NCI-H446 (cell line): ENCODE measurements at places on chromosomes 6 and 20.

GRCh38 chr6:94254689-94255088 lies 835.3 kb upstream of the EPHA7 start:
- peak; percentile 50 for DNase-seq

DNA sequence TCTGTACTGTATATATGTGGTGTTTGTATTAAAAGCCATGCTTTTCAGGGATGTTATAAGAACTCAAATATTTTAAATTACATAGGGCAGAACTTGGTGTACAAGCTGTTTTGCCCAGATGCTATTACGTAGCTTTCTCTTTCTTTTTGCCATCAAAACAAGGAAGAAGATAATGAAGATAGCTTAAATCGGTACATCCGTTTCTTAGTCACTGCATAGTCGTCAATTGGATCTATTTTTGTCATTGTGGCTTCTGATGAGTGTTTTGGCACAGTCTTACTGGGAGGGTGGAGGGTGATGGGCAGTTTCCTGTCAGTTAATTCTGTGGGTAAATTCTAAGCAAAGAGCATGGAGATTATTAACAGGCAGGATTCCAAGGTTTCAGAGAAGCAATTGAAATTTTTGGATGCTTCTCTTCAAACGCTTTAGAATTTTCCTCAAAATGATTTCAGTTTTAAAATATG lies 649.1 kb upstream of the GJE1 start:
- peak; percentile 31 for DNase-seq

- DNase-seq = no peak
Measured at GRCh38 chr6:111521497-111522270, 38.7 kb upstream of the REV3L start.

DNA sequence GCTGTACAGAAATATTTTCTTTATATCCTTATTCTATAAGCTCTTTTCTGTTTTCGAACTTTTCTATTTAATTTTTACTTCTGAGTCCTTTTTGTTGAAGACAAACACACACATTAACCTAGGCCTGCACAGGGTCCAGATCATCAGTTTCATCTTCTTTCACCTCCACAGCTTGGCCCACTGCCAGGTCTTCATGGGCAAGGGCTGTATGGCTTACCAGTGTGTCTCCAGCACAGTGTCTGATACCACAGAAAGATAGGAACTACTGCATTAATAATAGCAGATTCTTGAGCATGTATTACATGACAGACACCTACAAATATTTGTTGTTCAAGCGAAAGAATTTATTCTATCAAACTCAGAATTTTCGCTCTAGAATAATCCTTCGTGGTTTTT lies 24.4 kb downstream of the QKI start:
- DNase-seq = no peak

GRCh38 chr6:43211955-43212354 lies 17.3 kb downstream of the DNPH1 start:
- DNase-seq = no peak

DNA sequence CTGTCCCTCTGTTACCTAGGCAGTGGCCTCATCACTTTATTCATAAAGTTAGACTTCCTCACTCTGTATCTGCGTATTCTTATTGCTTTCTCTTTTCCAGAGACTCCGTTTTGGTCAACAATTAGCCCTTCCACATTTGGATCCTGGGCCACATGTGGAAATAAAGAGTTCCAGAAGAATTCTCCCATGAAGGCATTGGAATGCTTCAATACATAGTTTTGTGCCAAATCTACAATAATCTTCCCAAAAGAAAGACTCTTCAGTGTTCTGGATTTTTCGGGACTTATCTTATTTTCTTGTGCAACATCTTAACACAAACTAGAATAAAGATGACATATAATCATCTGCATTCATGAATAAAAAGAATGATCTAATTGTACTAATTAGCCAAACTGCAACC lies 187.7 kb upstream of the BMP2 start:
- DNase-seq = no peak

GRCh38 chr6:6635291-6635690 lies 46.8 kb downstream of the LY86 start:
- DNase-seq = no peak

GRCh38 chr6:138931660-138932059 lies 56.4 kb downstream of the REPS1 start:
- no peak for DNase-seq

GRCh38 chr6:169473663-169474062 lies 220.0 kb upstream of the THBS2 start:
- no peak for DNase-seq

DNA sequence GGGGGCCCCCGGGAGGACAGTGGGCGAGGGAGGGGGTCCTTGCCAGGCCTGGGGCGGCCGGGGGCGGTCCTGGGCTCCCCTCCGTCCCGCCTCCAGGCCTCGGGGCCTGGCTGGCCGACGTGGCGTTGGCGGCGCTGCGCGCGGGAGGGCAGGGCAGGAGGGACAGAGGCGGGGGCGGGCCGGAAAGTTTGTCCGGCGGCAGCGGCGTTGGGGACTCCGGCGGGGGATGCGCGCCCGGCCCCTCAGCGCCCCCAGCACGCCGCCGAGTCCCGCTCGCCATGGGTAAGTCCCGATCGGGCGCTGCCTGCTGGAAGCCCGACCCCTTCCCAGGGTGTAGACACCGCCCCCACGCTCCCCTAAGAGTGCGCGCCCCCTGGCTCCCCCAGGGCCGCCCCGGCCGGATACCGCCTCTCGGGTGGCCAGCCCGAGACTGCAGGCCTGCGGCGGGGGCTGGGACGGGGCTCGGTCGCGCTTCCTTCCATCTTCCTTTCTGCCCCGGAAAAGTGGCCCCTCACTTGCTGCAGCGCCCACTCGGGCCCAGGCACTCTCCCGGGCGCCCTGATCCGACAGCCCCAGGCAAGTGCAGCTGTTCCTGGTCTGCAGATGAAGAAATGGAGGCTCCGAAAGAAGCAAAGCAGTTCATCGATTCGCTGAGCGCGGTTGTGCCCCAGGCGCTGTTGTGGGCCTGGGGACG lies at the start of gene SLC2A10:
TSS of gene SLC2A10 (plus strand) at position 191 of the 694 bp plus-strand sequence. CDS start at position 279, 88 bp downstream.
- DNase-seq = no peak

DNA sequence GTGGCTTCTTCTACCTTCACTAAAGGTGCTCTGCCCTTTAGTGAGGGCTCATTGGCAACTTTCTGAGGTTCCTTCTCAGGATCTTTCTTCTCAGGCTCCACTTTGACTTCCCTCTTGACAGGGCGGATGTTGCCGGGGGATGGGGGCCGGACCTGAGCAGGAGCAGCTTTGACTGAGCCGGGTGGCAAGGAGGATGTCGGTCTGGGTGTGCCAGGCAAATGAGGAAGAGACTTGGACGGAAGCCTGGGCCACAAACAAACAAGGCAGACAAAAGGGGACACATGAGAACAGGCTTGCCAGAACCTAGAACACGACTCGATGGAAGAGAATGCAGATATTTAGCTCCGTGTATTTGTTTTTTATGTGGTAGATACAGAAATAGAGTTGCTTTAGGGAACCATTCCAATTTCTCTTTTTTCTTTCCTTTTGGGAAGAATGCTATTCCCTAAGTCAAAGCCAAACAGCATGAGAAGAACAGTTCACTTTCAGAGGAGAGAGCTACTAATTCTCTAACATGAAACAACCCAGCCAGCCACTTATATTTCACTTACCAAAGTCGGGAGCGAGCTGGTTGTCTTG lies 76.2 kb upstream of the BCLAF1 start:
- no peak for DNase-seq

- DNase-seq = no peak
Measured at GRCh38 chr20:63320616-63321147, 27.7 kb downstream of the COL20A1 start.

GRCh38 chr20:63740070-63740626 lies 572 bp downstream of the SLC2A4RG start:
- peak; percentile 59 for DNase-seq

- DNase-seq = no peak
Measured at GRCh38 chr20:51339721-51340450, 202.6 kb downstream of the NFATC2 start.

GRCh38 chr20:38063911-38064530 lies 30.5 kb downstream of the RPRD1B start:
- peak; percentile 9 for DNase-seq

GRCh38 chr20:59784365-59784764 lies 149.1 kb downstream of the SYCP2 start:
- DNase-seq = no peak

DNA sequence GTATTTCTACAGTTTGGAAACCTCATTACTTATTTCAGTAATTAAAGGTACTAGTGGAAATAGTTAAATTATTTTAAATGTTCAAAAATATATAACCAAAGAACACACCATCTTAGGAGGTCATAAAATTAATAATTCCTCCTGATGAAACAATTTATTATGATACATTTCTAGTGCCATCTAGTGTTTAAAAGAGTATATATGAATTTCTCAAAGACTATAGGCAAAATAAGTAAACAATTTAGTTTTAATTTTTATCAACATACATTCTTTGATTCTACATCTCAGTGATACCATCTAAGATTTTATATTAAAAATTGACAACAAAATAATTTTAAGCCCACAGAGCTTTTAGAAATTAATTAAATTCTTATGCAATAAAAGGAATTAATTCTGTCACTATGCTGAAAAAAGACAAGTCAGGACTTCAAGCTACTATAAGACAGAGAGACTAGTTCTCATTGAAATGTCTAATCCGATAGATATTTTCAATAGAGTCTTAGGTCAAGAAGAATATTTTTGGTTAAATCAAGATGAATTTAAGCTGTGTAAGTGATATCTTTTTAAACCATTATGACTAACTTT lies 107.8 kb upstream of the RNF217 start:
- DNase-seq = no peak

DNA sequence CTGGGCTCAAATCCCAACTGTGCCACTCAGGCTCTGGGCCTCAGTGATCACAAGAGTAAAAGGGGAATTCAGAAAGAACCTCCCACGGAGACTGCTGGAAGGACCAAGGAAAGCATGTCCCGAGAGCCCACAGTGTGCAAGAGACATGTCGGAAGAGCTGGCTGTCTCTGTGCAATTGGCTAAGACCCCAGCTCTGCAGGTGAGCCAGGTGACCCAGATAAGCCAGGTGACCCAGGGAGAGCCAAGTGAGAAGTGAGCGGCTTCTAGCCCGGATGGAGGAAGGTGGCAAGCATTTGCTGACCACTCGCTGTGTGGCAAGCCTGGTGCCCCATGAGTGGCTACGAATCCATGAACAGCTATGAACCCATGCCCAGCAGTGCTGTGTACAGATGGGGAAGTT lies 59.1 kb downstream of the RIPOR3 start:
- no peak for DNase-seq

DNA sequence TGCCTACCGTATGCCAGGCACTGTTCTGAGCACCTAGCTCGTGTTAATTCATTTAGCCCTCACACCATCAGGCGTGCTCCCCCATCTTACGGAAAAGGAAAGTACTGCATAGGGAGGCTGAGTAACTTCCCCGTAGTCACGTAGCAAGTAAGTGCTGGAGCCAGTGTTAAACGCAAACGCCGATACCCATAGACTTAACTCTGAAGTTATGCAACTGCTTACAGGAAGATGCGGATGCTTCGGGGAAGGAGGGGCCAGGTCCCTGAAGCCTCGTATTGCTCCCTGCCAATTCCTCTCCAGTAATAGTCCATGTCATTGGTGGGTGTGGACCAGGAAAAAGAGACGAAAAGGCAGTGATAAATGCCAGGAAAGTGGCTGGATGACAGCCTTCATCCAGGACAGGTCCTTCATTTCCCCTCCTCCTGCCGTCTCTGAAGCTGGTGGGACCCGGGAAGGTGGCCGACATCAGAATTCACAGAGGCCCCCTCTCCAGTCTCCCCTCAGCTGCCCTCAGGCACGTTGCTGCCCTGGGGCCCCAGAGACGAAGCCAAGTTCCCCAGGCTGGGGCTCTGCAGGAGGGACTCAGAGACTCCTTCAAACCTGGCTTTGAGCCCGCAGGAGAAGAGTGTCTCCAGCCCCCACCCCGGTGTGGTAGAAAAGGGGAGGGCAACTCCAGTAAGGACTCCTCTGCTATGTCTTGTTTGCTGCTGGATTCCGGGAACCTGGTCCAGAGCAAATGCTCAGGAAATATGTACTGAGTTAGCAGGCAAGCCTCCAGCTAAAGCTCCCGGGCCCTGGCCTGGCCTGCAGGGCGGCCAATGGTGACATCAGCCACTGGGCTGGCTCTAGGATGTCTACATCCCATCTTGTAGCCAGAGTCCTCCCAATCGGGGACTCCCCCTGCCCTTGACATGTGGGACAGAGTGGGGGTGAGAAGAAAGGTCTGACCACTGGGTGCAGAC lies 37.8 kb downstream of the RAB44 start:
- no peak for DNase-seq

DNA sequence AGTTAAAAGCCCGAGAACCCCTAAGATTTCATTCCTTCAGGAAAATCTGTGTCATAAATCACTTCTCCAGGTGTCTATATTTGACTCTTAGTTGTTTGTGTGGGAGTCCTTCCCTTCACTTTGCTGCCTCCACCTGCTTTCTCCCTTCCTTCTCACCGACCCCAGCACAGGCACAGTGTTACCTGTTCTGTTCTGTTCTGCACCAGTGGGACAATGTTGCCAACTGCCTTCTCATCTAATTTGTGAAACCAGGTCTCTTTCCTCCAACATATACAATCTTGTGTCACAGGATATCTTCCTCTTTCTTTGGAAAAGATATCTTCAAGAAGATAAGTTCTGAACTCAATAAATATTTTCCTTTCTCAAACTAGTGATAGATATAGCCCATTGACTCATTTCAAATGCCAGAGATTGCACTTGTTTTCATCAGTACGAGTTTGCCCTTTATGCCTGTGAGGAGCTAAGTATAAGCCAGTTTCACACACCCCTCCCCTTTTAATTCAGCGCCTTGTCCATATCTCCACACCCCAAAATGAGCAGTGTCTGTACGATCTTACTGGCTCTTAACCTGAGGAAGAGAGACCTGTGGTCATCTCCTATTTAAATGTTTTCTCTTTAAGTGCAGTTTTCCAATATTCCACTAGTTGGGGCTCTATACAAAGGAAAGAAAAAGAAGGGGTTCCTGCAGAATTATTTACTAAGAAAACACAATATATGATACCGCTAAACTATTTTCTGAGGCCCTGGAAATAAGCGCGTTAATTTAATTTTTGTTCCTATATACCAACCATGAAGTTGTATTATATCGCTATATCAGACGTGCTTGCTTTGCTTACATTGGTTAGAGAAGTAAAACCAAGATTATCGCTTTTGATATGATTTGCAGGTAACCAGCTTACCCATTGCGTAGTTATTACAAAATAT lies 81.6 kb upstream of the PREP start:
- DNase-seq = peak; percentile 17

DNA sequence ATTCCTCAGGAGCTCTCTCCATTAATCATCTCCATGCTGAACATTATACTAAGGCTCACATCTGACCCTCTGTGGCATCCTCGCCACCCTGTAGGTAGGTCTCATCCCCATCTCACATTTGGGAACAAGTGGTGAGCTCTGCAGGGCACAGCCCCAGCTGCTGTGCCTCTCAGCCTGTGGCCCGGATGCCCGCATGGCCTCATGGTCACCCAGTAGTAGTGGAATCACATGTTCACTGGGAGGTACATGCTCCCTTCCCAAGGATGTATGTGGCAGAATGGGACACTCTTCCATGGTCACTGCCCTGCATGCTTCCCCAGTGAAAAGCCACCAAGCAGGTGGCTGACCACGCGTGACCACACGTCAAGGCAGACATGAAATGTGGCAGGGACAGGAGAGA lies 26.3 kb upstream of the APMAP start:
- no peak for DNase-seq
